ENCODE measurements at places on chromosomes 3 and 15.
A peak's percentile ranks its signal among the peaks of the same experiment; 100 is the strongest.

DNA sequence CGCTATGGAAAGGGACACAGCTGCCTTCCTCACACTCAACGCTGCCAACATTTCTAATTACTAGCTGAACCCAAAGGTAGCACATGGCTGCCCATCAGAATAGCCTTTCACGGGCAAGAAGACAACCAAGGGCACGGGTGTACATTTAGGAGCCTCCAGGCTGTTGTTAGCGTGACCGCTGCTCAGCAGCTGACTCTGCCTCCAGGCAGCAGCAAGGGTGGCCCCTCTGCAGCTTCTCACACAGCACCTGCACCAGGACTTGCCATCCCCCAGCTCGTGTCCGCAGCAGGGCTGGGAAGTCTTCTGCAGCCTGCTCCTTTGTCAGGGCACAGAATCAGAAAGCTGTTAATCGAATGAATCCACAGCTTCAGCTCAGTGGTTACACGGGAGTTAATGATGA is 146.8 kb downstream of the ADAMTS17 start:
- no peaks in the 10 kb centered on the region for H3K36me3 ChIP-seq
- H3K4me1 ChIP-seq, result no peaks in the 10 kb centered on the region
- no peak overlapping the region for H3K27ac ChIP-seq
- no peak for DNase-seq
- H3K27me3 ChIP-seq, result no peaks in the 10 kb centered on the region
- H3K4me3 ChIP-seq, result no peak overlapping the region

DNA sequence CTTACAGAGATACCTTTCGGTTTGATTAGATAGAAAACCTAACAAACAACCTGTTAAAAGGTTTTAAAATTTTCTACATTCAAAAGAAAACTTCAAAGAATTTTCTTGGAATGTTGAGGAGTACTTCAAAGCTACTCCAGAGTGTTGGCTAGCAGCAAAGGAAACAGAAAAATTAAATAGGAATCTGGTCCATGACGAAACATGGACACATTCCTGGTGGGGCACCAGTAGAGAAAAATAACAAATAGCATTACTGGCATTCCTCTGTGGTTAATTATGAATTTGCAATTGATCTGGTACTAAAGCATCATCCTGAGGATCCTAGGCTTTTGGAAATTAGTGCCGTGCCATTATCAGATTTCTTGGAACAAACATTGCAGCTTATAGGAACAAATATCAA is 59.5 kb upstream of the DPPA4 start:
- no peak overlapping the region for H3K4me3 ChIP-seq
- no peaks in the 10 kb centered on the region for H3K36me3 ChIP-seq
- no peaks in the 10 kb centered on the region for H3K4me1 ChIP-seq
- no peak for DNase-seq

GRCh38 chr3:181279239-181279565 is 289.7 kb upstream of the DNAJC19 start:
- DNase-seq, result no peak
- H3K27me3 ChIP-seq, result no peaks in the 10 kb centered on the region
- no peaks in the 10 kb centered on the region for H3K36me3 ChIP-seq
- H3K4me1 ChIP-seq, result no peaks in the 10 kb centered on the region
- H3K27ac ChIP-seq, result no peak overlapping the region

DNA sequence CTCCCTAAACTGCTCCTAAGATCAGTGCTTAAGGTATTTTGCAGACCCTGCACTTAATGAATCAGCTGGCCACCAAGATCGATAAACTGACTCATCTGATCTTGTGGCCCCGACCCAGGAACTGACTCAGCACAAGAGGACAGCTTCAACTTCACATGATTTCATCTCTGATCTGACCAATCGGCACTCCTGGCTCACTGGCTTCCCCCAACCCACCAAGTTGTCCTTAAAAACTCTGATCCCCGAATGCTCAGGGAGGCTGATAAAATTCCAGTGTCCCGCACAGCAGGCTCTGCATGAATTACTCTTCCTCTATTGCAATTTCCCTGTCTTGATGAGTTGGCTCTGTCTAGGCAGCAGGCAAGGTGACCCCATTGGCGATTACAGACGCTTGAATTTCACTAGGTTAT is 13.5 kb downstream of the HTR3E start:
- no peaks in the 10 kb centered on the region for H3K36me3 ChIP-seq
- no peak overlapping the region for H3K4me3 ChIP-seq
- H3K4me1 ChIP-seq, result no peaks in the 10 kb centered on the region
- H3K27ac ChIP-seq, result no peak overlapping the region
- no peak for DNase-seq
- no peaks in the 10 kb centered on the region for H3K27me3 ChIP-seq

DNA sequence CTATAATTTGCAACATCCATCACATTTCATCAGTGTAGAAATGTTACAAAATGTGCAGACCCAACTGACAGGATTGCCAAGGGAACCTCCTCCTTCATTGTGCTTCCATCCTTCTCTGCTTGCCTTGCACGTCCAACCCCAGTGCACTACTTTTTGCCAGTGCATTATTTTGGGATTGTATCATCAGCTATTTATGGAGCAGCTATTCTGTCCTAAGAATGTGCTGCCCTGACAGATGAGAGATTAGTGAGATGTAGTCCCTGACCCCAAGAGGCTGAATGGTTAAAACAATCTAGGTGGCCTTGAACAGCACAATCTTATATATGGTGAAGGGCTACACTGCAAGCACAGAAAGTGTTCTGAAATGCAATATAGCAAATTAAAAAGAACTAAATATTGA is 935.8 kb downstream of the IGSF11 start:
- H3K27ac ChIP-seq, result no peak overlapping the region
- no peaks in the 10 kb centered on the region for H3K36me3 ChIP-seq
- no peaks in the 10 kb centered on the region for H3K27me3 ChIP-seq
- DNase-seq, result no peak
- H3K4me1 ChIP-seq, result peaks cover 4% of the 10 kb centered on the region
- no peak overlapping the region for H3K4me3 ChIP-seq

DNA sequence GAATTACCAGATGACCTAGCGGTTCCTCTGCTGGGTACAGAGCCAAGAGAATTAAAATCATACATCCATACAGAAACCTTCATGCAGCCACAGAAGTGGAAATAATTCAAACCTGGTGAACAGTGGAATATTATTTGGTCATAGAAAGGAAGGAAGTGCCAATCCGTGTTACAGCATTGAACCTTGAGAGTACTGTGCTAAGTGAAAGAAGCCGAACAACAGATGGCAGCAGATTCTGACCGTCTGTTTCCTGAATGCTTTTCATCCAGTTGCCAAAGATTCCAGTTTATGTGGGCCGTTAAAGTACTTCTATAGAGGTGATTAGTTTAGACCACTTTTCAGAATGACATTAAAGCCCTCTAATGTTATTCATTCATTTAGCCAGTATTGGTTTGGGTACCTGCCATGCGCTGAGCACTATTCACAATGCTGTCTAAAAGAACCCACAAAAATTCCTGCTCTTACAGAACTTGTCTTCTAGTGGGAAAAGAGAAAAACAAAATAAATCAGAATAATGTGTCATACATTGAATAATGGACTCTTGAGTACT is 45.8 kb upstream of the SENP5 start:
- no peak overlapping the region for H3K4me3 ChIP-seq
- no peak for DNase-seq
- no peak overlapping the region for H3K27ac ChIP-seq
- peaks cover 100% of the 10 kb centered on the region for H3K36me3 ChIP-seq
- H3K4me1 ChIP-seq, result no peaks in the 10 kb centered on the region

DNA sequence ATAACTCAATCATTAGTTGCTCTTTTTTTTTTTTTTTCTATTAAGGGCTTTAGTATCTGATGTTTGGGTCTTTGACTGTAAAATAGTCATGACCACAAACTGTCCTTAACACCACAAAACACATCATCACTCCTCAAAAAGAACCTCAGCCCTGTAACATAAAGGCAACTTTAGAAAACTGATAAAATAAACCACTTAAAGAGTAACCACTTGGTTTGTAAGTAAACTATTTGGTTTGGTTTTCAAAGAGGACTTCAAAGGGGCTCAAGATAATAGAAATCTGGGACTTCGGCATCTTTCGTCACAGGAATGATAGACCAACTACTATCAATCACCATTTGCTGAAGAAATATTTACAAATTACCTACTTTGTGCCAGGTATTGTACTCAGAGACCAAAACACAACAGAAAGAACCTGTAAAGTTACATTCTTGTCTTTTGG is 167.8 kb downstream of the FOXP1 start:
- no peaks in the 10 kb centered on the region for H3K36me3 ChIP-seq
- H3K4me3 ChIP-seq, result no peak overlapping the region
- no peak for DNase-seq

GRCh38 chr15:73915082-73915481 is 11.2 kb upstream of the LOXL1 start:
- no peak for DNase-seq
- H3K27ac ChIP-seq, result no peak overlapping the region
- no peaks in the 10 kb centered on the region for H3K4me1 ChIP-seq
- H3K27me3 ChIP-seq, result no peaks in the 10 kb centered on the region
- no peaks in the 10 kb centered on the region for H3K36me3 ChIP-seq

DNA sequence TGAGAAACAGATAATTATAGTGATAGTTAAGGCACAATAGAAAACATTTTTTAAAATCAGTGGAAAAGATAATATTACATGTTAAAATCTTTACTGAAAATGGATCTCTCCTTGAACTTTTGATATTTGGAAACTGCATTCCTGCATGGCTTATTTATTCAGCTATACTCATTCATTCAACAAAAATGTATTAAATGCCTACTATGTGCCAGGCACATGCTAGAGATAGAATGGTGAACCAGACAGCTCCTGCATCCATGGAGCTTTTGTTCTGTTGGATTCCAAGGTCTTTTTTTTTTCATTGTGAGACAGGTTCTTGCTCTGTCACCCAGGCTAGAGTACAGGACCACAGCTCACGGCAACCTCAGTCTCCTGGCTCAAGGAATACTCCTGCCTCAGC is 4.5 kb downstream of the PXK start:
- H3K27me3 ChIP-seq, result no peaks in the 10 kb centered on the region
- H3K27ac ChIP-seq, result no peak overlapping the region

DNA sequence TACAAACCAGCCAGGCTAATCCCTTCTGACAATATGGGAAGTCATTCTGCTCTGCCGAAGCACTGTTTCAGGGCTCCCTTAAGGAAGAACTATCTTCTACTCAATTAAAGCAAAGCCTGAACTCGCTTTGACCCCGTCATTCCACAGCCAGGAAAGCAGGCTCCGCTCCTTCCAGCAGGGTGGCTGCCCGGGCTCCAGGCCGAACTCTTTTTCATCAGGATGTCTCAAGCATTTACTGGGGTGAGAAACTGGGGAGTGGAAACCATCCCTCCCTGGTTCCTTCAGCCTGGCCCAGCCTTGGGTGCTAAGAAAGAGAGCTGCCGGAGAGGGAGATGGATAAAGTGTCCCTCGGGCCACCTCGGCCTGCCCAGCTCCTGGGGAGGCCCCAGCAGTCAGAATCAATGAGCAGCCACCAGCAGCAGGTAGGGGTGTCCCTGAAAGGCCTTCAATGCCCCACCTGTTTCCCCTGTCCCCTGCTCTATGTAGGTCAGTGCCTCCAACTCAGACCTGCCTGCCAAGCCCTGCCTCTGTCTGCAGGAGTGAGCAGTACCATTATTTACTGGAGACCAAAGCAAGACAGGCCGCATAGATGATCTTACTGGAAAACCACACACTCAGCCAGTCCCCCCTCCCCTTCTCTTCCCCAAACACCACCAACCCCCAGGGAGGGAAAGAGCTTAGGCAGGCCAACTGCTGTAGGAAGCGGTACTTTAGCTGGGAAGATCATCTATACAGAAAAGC is 225.6 kb upstream of the TLE3 start:
- no peak for DNase-seq
- no peaks in the 10 kb centered on the region for H3K27me3 ChIP-seq
- peak overlapping the region; percentile 64 for H3K27ac ChIP-seq

GRCh38 chr3:72082186-72082715 is 297.3 kb upstream of the PROK2 start:
- peaks cover 3% of the 10 kb centered on the region for H3K4me1 ChIP-seq
- no peak overlapping the region for H3K4me3 ChIP-seq
- no peaks in the 10 kb centered on the region for H3K27me3 ChIP-seq
- no peak overlapping the region for H3K27ac ChIP-seq
- DNase-seq, result no peak
- no peaks in the 10 kb centered on the region for H3K36me3 ChIP-seq

DNA sequence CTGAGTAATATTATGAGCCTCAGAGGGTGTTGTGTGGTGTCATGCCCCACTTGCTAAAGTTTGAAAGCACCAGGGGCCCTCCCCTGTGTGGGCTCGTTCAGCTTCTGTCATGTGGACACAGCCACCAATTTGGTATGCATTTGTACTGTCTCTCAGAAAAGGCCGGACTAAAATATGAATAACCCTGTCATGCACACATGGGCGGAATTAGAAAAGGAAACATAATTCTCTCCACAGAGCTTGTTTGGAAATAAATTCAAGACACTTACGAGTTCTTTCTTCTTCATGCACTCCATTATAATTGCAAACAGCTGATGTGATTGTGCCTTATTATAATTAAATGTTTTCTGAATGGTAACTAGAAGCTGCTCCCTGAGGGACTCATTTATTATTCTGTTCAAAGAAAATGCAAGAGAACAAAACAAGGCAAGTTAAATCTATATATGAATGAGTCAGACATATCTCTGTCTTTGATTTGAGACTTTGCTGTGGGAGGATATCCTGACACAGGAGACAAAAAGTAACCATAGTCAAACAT is 39.1 kb downstream of the TRPM1 start:
- H3K4me3 ChIP-seq, result no peak overlapping the region
- DNase-seq, result no peak
- H3K27ac ChIP-seq, result peak overlapping the region; percentile 18
- H3K27me3 ChIP-seq, result no peaks in the 10 kb centered on the region
- H3K4me1 ChIP-seq, result peaks cover 13% of the 10 kb centered on the region
- H3K36me3 ChIP-seq, result no peaks in the 10 kb centered on the region

GRCh38 chr3:71160785-71161546 is 422.6 kb downstream of the FOXP1 start:
- H3K27ac ChIP-seq, result no peak overlapping the region
- H3K27me3 ChIP-seq, result no peaks in the 10 kb centered on the region
- no peaks in the 10 kb centered on the region for H3K36me3 ChIP-seq

DNA sequence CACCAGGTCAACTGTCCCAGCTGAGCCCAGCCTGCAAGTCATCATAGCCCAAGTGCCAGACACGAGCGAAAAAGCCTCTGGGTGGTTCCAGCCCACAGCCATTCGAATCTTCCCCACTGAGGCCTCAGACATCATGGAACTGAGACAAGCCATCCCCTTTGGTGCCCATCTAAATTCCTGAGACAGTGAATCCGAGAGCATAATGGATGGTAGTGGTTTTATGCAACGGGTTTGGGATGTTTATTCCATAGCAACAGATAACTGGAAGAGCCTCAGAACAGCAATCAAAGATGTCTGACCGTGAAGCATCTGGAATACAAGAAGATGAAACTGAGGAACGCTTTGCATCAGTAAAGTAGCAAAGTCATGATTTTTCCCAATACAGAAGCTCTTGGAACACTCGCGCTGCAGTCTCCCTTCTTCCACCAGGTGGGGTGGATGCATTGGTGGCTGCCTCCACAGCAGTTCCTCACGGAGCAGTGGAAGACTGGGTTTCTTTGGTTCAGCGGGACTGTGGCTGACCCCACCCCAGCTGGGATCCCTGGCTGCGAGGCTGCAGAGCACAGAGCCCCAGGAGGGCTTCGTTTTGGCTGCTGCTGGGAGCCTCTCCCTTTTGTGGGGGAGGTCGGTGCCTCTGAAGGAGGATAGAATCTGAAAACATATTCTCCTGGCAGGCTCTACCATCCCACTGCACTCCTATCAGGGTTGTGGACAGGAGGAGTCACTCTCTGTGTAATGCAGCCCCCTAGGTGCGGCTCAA is 26.4 kb upstream of the PDE8A start:
- H3K27ac ChIP-seq, result no peak overlapping the region
- H3K4me3 ChIP-seq, result no peak overlapping the region
- no peaks in the 10 kb centered on the region for H3K36me3 ChIP-seq
